ENCODE measurements at places on chromosomes 2 and 18.

GRCh38 chr2:176285321-176285720, 16.1 kb downstream of the MTX2 start:
- no peak for DNase-seq

GRCh38 chr18:27793013-27793785, 383.7 kb downstream of the CDH2 start:
- DNase-seq = no peak

DNA sequence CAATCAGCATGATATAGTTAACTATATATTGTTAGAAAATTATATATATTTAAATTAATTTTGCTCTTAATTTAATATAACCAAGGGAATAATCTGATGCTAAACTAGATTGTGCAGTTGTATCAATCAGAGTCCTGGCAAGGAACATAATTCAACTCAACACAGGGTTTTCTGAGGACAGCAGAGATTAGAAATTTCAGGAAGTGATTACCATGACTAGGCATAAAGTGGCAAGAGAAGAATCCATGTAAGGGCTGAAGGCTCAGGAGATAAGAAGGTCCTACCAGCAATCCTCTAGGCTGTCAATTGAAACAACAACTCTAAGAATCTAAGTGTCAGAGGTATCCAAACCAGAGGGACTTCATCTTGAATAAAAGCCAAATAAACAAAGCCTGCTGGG, 807.8 kb downstream of the DSC3 start:
- DNase-seq = peak; percentile 16

DNA sequence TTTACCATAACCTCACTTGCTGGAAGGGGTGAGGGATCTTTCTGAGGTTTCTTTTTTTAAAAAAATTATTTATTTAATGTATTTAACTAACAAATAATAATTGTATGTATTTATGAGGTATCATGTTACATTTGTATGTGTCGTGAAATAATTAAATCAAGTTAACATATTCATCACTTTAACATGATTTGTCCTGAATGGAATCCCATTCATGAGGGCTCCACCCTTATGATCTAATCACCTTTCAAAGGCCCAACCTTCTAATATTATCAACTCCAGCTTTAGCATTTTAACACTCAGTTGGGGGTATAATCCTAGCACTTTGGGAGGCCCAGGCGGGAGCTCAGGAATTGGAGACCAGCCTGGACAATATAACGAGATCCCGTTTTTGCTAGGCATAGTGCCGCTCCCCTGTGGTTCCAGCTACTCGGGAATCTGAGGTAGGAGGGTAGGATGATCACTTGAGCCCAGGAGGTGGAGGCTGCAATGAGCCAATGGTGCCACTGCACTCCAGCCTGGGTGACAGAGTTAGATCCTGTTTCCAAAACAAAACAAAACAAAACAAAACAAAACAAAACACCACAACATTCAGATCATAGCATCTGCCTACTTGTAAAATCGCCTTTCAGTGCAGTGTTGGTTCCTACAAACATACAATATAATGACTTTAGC, 1.1 kb upstream of the TAF4B start:
- DNase-seq = no peak

DNA sequence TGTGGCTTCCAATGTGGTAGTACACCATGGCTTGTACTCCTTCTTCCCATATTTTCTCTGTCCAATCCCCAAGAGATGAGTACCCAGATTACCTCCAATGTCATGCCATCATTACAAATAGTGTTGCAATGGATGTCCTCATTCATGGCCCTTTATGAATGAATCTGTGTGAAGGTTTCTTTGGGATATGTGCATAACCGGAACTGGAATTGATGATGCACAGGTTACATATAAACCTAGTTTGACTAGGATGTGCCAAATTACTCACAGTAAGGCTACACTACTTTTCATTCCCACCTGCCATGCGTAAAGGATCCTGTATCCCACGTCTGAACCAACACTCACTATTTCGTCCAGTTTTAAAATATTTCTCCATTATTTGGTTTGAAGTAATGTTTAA, 173.9 kb upstream of the CXCR4 start:
- no peak for DNase-seq

DNA sequence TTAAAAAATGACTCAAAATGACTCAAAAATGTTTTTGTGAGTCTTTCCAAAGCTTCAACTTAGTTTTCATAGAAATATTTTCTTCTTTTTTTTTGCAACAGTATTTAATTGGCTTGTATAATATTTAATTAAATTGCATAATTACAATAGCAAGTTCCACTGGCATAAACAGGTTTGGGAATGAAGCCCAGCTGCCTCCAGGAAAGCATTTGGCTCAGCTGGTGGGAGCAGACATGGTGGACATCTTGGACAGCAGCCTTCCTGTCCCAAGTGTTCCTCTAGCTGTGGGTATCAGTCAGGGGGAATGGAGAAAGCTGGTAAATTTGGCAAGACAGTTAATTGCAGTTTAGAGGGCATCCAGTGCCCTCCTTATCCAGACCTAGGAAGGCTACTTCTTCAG, 213.4 kb downstream of the ZBTB7C start:
- DNase-seq = no peak
